NCI-H2081 treated with DMSO at 0.1 percent for 48 hours (cell line): ENCODE measurements at places on chromosomes 3 and 15.

DNA sequence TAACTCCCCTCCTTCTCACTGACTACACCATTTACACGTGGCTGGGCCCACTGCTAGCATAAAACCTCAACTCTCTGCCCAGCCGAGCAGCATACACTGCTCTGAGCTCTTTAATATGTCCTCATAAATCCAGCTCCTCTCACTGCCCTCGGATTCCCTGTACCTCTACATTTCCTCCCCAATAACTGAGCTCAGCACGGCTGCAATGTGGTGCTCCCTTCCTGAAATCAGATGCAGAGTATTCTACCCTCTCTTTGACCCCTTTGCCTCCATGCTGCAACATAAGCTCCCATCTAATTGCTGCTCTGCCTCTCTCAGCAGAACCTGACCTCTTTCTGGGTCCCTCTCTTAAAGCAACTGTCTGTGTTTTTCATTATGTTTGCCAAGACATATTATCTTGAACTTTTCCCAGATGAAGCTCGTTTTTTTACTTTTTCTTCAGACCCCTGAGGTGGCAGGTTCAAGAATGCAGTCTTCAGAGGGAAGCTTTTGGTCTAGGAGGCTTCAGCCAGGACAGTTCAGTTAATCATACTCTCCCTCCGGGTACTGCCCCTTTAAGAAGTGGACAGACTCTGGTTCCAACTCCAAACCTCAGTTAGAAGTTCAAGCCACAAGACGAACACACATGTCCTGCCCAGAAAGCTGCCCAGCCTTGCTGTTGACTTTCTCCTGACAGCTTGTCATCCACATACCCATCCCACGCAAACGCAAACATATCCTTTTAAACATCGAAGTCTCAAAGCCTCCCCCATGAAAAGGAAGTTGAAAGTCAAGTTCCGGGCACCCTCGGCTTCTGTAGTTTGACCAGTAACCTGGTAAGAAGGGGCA, 81.1 kb upstream of the NEO1 start:
- no peak for DNase-seq

- no peak for DNase-seq
Observed at GRCh38 chr3:77693147-77693546, 653.2 kb downstream of the ROBO2 start.

- no peak for DNase-seq
Observed at GRCh38 chr3:174442302-174442682, 416.8 kb upstream of the NAALADL2 start.

- no peak for DNase-seq
Observed at GRCh38 chr3:172530101-172530561, 6.9 kb upstream of the TNFSF10 start.

DNA sequence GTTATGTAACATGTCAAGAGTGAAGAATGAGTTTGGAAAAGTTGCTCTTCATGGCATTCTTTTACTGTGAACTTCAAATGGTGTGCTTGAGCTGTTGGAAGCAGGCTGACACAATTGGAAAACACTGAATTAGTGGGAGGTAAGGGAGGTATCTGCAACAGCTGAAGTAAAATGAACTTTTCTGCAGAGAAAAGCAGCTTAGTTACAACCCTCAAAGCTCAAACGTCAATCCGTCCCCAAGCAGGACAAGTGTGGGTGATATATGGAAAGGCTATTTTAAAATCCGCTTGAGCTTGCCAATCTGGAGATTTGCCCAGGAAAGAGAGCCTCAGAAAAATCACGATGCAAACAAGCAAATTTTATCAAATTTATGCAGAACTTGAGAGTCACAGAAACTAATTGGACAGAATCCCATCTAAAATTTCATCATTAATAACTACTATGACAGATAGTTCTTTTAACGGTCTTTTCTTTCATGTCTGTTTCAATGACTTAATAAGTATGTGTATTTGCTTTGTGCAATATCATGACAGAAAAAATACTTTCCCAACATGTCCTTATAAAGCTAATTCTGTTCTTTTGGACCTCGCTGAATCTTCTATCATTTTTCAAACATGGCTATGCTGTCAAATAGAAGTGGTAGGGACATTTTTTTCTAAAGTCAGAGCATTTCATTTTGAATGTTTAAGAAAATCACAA, 266.6 kb upstream of the SLITRK3 start:
- DNase-seq = no peak

DNA sequence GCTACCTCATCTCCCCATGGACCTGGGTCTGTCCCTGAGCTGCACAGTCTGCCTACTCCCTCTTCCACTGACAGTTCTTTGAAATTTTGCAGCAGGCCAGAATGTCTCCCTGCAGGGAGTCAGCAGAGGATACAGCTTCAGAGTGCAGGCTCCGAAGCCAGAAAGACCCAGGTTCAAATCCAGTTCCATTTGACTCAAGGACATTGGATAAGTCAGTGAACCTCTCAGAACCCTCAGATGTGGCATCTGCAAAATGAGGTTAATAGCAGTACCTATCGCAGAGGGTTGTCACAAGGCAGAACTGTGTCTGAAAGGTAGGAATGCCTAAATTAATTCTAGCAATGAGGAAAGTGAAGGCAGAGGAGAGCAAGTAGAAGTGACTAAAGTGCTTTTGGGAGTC, 244.4 kb upstream of the TRIM42 start:
- DNase-seq = no peak

GRCh38 chr3:107727102-107727501, 204.3 kb downstream of the BBX start:
- DNase-seq = no peak

GRCh38 chr3:7307410-7307809, 446.5 kb downstream of the GRM7 start:
- no peak for DNase-seq

GRCh38 chr3:180306155-180306554, 269.4 kb upstream of the PEX5L start:
- no peak for DNase-seq

- DNase-seq = no peak
Observed at GRCh38 chr3:111608383-111608782, 13.2 kb upstream of the ZBED2 start.

GRCh38 chr3:9879830-9880549, at the start of gene CIDEC:
Gene CIDEC (minus strand): TSS chr3:9880253. CDS start chr3:9878486, 1,767 bp downstream.
- DNase-seq = no peak

DNA sequence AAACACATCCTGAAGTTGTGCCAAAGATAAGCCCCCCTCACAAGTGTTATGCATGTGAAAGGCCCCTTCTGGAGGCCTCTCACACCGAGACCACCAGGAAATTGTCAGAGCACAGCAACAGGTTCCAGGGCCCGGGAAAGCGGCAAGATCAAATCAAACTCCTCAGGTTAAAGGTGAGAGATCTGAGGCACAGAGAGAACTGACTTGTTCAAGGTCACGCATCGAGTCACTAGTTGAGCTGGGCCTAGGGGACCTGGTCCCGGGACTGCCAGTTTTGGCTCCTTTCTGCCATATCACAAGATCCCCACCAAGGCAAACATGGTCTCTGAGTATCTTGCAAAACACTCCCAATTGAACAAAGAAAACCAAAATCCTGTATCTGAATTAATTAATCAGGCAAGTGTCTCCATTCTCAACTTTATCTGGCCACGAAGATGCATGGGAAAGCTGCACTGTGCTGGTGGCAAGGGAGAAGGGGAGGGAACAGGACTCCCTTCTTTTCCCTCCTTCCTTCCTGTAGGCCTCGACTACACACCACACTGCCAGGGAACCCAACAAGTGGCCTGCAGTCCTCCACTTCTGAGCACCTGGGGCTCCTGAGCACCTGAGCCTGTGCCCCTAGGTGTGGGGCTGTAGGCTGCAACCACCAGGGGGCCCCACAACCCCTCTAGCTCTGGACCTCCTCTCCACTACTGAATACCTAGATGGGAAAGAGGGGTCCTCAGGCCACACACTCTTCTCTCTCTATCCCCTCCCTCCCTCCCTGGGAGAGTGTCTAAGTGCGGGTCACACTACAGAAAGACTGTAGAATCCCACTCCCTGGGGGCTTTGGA, 37.3 kb downstream of the ANP32A start:
- no peak for DNase-seq

- no peak for DNase-seq
Observed at GRCh38 chr3:134790065-134790464, 5.0 kb upstream of the EPHB1 start.

DNA sequence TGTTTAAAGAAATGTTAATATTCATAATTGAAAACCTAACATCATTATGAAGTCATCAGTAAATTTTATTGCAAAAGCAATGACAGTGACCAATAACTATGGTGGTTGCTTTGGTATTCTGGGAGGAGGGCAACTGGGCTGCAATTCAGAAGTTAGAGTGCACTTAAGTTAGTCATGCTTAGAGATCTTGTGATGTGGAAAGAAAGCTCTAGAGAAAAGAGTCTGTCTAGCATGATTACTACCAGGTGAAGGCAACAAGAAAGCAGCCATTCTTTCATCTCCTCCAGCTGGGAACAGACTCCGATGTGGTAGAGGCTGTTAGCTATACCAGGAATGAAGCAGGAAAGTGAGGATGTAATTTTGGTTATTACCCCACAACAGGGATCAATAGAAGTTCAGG, 625.6 kb downstream of the SI start:
- DNase-seq = no peak

GRCh38 chr3:133610031-133610430, 36.5 kb downstream of the CDV3 start:
- DNase-seq = no peak

GRCh38 chr3:130839813-130840212, 54.1 kb upstream of the ATP2C1 start:
- no peak for DNase-seq

GRCh38 chr3:73094129-73094528, 32.7 kb downstream of the EBLN2 start:
- DNase-seq = no peak

- peak; percentile 22 for DNase-seq
Observed at GRCh38 chr3:25594007-25594502, 70.7 kb downstream of the TOP2B start.

- DNase-seq = no peak
Observed at GRCh38 chr3:9473496-9474065, 76.2 kb downstream of the SETD5 start.

DNA sequence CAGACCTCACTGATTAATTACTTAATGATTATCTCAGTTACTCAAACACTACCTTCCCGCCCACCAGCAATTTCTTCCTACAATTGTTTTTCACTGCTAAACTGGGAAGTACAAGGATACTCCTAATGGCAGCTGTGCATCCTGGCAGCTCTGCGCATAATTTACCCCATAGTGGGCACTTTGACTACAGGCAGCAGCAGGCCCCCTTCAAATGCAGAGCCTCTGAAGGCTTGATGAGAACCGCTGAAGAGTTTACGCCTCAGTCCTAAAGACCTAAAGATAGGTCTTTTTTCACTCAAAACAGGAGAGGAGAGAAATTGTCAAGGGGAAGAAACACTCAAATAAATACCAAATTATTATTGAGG, 10.7 kb downstream of the CCDC32 start:
- DNase-seq = no peak

DNA sequence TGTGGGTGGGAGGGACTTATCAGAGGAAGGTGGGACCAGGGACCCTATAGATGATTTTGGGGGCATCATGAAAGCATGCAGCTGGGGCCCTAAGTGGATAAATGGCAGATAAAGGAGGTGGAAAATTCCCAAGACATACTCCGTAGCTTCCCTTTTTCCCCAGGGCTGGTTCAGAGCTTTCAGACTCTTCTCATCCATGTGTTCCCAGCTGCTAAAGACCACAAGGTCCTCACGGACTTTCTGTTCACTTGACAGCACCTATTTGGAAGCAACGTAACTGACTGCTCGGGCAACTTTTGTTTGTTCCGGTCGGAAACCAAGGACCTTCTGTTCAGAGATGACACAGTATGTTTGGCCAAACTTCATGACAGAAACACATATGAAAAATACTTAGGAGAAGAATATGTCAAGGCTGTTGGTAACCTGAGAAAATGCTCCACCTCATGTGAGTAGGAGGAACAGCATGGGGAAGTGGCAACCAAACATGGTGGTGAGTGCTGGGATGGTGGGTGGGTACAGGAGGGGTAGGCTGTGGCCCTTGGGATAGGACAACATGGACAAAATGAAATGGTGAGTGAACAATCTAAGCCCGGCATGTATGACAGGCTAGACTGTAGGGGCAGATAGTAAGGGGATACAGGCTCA, 28.7 kb upstream of the SRPRB start:
- DNase-seq = no peak

- DNase-seq = no peak
Observed at GRCh38 chr15:33675246-33675645, 293.1 kb upstream of the CHRM5 start.

- DNase-seq = no peak
Observed at GRCh38 chr3:41350441-41350840, 151.1 kb downstream of the CTNNB1 start.

GRCh38 chr3:47010910-47011309, 31.4 kb downstream of the NBEAL2 start:
- DNase-seq = no peak

DNA sequence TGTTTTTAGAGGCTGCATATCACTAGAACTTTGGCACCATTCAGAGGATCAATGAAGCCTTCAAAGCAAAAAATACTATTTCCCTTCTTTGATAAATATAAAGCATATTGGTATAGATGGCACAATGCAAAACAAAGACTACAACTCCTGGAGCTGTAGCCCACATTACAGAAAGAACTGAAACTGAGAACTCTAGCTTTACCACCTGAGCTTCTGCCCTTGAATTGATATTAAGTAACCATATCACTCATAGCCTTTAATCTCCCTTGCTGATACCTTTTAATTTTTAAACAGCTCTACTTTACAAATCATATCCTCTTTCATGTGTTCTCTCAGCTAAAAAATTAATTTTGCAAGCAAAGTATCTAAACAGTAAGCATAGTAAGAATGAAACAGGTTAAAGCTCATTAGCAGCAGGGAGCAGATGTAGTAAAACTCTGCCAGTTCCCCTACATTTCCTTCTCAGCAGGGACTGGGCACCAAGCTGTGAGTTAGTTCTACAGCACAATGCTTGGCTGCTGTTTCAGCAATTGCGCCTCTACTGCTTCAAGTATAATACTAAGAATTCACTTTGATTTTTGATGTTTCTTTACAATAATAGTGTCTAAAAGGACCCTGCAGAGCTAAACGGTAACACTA, 97.9 kb upstream of the NANOGP8 start:
- peak; percentile 71 for DNase-seq

DNA sequence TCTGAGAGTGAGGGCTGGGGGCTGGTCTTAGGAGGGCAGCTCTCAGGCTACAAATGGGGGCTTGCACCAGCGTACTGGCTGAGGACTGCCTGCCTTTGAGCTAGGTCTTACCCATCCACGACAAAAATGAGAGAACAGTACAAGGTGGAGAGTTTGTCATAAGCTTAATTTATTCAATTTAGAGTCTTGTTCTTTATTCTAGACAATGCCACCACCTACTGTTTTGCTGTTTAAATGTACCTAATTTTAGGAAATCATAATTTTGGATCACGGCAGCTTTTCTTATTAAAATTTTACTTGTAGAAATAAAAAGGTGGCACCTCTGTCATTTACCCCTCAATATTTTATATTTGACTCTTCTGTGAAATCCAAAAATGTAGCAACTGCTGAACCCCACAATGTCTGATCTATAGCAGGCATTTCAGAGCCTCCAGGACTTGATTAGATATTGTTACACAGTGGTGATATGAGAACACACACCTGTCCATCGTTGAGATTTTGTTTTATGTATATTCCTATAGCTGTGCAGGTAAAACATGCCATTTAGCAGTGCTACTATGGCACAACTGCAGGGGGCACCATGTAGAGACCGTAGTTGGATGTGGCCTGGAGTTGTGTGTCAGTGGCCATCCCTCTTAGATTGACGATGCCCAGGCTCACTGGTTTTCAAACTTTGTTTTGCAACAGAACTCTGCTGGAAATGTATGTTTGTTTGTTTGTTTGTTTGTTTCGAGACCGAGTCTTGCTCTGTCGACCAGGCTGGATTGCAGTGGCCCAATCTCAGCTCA, 88.6 kb downstream of the SLCO3A1 start:
- no peak for DNase-seq

GRCh38 chr15:86850939-86851338, 771.3 kb downstream of the AGBL1 start:
- DNase-seq = no peak
